ENCODE measurements at places on chromosomes 11 and 22. TPM values are rescaled to one million over a fixed set of nuclear protein-coding genes. Genes with fewer than 3 reads are reported as not detected.

GAL3ST1 gene
- total RNA-seq: 2.7 TPM

C11orf52 gene
- total RNA-seq: 1.3 TPM

EFEMP2 gene
- total RNA-seq: 65.5 TPM

SLC35E4 gene
- total RNA-seq: 8.8 TPM

BBOX1 gene
- total RNA-seq: 2.5 TPM

SLC35F2 gene
- total RNA-seq: 8.1 TPM

ZP1 gene
- total RNA-seq: not detected

OR51B5 gene
- total RNA-seq: 0.99 TPM

LRRC10B gene
- 0.22 TPM for total RNA-seq

CCDC34 gene
- total RNA-seq: 19.1 TPM

SLN gene
- total RNA-seq: 136 TPM

ARHGAP32 gene
- 56.8 TPM for total RNA-seq

NXPE4 gene
- total RNA-seq: not detected

SEC14L6 gene
- 4.1 TPM for total RNA-seq

CHST1 gene
- total RNA-seq: 5.6 TPM

BANF1 gene
- 17.2 TPM for total RNA-seq

SCGB1C1 gene
- total RNA-seq: not detected

DSCAML1 gene
- 18.0 TPM for total RNA-seq

C22orf31 gene
- 0.82 TPM for total RNA-seq

TRPM5 gene
- 0.11 TPM for total RNA-seq

MAPK8IP2 gene
- 22.7 TPM for total RNA-seq

THY1 gene
- total RNA-seq: 37.3 TPM

IMMP1L gene
- total RNA-seq: 41.6 TPM

MFRP gene
- total RNA-seq: 5.8 TPM

OR52I2 gene
- not detected for total RNA-seq

XKR3 gene
- not detected for total RNA-seq

PNPLA5 gene
- total RNA-seq: 0.16 TPM

ASCC2 gene
- 31.0 TPM for total RNA-seq

BCO2 gene
- 16.1 TPM for total RNA-seq

SMIM35 gene
- 0.11 TPM for total RNA-seq

MPEG1 gene
- 9.2 TPM for total RNA-seq

NPAS4 gene
- 0.82 TPM for total RNA-seq

OR52A1 gene
- not detected for total RNA-seq

RIC3 gene
- 45.7 TPM for total RNA-seq

HMOX1 gene
- total RNA-seq: 10.9 TPM

CTR9 gene
- 60.1 TPM for total RNA-seq

CNTN5 gene
- total RNA-seq: 15.6 TPM

SMTNL1 gene
- total RNA-seq: 0.88 TPM

KCNQ1 gene
- 1.6 TPM for total RNA-seq

OR52D1 gene
- total RNA-seq: not detected

PRODH gene
- total RNA-seq: 14.6 TPM

DDX10 gene
- 38.6 TPM for total RNA-seq

SCN3B gene
- total RNA-seq: 38.5 TPM

MGAT3 gene
- 12.9 TPM for total RNA-seq

EMID1 gene
- 12.3 TPM for total RNA-seq

FAM180B gene
- total RNA-seq: 1.2 TPM

CARD10 gene
- total RNA-seq: 6.0 TPM

OR51F2 gene
- total RNA-seq: not detected

OR4X1 gene
- not detected for total RNA-seq

GAB2 gene
- 15.7 TPM for total RNA-seq

Data from camera-type eye (tissue), 1 donor.